ENCODE measurements at places on chromosomes 16 and 17.

- DNase-seq: no peak
These were observed 58.7 kb downstream of the COG7 start for GRCh38 chr16:23394141-23394831.

DNA sequence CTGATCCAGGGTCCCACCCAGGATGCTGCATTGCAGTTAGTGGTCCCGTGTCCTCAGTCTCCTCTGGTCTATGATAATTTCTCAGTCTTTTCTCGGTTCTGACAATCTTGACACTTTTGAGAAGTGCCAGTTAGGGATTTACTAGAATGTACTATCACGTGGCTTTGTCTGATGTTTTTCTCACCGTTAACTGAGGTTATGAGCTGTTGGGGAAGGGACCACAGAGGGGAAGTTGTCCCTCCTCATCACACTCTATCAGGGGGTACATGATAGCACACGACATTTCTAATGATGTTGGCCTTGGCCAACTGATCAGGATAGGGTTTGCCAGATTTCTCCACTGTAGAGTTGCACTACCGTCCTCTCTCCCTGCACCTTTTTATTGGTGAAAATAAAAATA is 250.9 kb upstream of the SDK2 start:
- DNase-seq: no peak

- DNase-seq: no peak
These were observed 12.7 kb upstream of the N4BP1 start for GRCh38 chr16:48622456-48623303.

GRCh38 chr16:56852401-56852730 is 12.6 kb upstream of the SLC12A3 start:
- no peak for DNase-seq

DNA sequence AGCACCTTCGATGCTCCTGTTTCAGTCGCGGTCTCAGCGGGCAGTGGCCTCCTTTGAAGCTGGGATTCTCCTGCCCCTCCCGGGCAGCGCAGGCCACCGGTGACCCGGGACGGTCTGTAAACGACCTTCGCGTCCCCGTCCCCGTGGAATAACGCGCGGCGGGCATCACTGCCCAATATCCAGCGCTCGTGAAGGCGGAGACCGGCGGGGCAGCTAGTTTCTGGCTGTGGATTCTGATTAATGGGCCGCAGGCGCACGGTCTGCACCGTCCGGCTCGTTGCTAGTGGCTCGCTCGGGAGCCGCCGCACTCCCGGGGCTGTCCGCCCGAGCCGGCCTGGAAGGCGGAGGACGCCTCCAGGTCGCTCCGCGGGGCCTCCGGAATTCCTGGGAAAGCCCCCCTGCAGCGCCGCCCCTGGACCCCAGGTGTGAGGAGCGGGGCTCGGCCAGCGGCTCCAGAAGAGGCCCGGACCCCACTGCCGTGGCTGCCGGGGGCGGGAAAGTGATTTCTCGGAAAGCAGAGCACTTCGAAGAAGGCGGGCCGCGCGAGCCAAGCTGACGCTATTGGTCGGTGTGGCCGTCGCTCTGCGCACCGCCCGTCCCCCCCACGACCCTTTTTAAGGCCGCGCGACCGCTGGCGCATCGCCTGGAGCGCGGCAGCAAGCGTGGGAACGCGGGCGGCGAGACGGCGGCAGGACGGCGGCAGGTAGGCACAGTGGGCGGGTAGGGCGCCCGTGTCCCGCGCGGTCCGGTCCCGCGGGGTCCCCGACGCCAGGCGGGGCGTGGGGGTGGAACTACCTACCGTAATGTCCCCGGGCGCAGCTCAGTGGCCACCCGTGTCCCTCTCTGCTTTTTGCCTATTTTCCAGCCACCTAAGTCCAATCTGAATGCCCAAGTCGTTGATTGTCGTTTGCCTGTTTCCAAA is at the start of gene IRF8:
IRF8 (plus strand) TSS at position 642 of the 922 bp plus-strand sequence. CDS start 3,854 bp downstream, outside the sequence.
- DNase-seq: peak; percentile 73

GRCh38 chr16:56423584-56424403 is 1.6 kb downstream of the AMFR start:
- no peak for DNase-seq

- DNase-seq: no peak
These were observed 209.3 kb downstream of the CHD9NB start for GRCh38 chr16:52843381-52843780.

- no peak for DNase-seq
These were observed 950.2 kb downstream of the CDH11 start for GRCh38 chr16:64171632-64172031.

- no peak for DNase-seq
These were observed 27.9 kb downstream of the CACNA1H start for GRCh38 chr16:1180549-1181403.
